ENCODE measurements at places on chromosomes 3 and 15. TPM values are rescaled to one million over a fixed set of nuclear protein-coding genes. Genes with fewer than 3 reads are reported as not detected.

The LRTM1 gene
- not detected for total RNA-seq

The WDR93 gene
- total RNA-seq = 1.7 TPM

The CRABP1 gene
- total RNA-seq = 7.7 TPM

The LMCD1 gene
- total RNA-seq = 459 TPM

The CORO2B gene
- total RNA-seq = 0.72 TPM

The DUOXA2 gene
- total RNA-seq = 3.9 TPM

The GCNT3 gene
- 25.0 TPM for total RNA-seq

The CPNE9 gene
- total RNA-seq = not detected

- DNase-seq = no peak
Measured at GRCh38 chr3:113773381-113773780, 26.5 kb downstream of the ATP6V1A start.

- peak; percentile 63 for DNase-seq
Measured at GRCh38 chr3:172313671-172314070, 134.6 kb downstream of the GHSR start.

GRCh38 chr3:170712336-170712735 lies 126.5 kb upstream of the SLC7A14 start:
- peak; percentile 24 for DNase-seq

- DNase-seq = no peak
Measured at GRCh38 chr3:2950159-2950558, 160.0 kb downstream of the IL5RA start.

DNA sequence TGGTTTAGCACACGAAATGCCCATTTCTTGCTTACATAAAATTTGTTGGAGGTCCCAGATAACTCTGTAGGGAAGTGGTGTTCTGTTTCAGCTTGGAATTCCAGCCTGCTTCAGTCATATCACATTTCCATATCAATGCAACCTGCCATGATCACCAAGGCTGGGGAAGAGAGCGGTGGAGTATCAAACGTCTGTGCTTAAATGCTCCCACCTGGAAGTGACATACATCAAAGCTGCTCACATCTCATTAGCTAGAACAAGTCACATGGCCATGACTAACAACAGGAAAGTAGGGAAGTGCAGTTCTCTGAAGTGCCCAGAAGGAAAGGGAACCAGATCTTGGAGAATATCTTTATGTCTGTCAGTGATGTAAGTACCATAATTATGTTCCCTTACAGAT lies 130.2 kb upstream of the CFAP20DC start:
- no peak for DNase-seq

- DNase-seq = peak; percentile 91
Measured at GRCh38 chr3:64224826-64225610, at the start of gene PRICKLE2. PRICKLE2 (minus strand) TSS chr3:64225466; CDS start chr3:64198927, 26,539 bp downstream.

DNA sequence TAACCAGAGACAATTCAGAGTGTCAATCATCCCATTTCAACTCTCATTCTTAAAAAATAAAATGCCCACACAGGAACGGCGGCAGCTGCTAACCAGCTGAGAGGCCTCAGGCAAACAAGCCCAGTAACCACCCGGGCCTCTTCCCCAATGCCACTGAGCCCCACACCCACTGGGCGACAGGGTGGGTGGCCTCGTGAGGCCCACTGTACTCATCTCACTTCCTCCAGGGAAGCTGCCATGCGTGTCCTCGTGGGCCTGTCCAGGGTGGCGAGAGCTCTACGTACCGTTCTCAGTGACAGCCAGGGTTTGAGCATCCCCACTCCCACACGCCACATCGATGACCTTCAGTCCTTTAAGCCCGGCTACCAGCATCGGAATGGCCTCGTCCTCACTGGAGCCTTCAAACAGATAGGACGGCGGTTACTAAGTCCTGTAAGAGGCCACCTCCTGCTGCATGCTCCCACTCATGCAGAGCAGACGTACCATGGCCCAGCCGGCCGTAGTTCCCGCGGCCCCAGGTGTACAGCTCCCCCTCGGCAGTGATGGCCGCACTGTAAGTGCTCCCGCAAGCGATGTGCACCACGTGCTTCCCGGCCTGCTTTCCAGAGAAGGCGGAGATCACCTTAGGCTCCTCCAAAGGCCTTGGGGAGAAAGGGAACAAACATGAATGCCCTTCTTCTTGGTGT lies 56.5 kb downstream of the HERC2 start:
- no peak for DNase-seq

DNA sequence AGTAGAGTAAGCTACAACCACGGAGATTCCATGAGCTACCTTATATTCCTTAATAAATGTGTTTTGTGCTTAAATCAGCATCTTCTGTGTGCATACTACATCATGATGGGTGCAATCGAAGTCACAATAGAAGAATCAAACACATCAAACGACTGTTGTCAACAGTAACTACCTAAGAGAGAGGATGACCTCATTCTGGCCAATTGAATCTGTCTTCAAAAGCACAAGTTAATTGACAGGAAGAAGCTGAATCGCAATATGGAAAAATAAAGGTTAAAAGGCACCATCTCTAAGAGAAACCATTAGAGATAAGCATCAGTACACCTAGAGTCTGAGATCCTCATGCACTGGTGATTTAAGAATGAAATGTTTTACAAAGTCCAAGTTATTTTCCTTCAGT lies 39.0 kb downstream of the CD200R1L start:
- no peak for DNase-seq

- peak; percentile 60 for DNase-seq
Measured at GRCh38 chr15:76866716-76867321, 38.3 kb downstream of the SCAPER start.

DNA sequence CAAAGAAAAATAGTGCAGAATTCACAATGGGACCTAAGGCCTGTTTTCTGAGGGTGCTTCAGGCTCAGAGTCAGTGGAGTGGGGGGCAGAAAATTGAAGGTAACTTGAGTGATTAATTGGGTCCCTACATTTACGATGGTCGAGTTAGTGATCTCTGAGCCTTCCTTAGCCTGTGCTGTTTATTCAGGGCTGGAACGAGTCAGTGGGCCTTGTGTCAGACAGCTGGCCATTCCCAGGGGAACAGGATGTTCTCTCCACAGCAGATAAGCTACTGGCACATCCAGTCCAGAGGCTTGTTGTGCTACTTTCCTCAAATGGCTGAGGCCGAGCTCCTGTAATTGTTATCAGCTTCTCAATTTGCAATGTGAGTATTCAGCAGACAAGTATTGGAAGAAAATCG lies 29.2 kb upstream of the CNTN3 start:
- peak; percentile 52 for DNase-seq

DNA sequence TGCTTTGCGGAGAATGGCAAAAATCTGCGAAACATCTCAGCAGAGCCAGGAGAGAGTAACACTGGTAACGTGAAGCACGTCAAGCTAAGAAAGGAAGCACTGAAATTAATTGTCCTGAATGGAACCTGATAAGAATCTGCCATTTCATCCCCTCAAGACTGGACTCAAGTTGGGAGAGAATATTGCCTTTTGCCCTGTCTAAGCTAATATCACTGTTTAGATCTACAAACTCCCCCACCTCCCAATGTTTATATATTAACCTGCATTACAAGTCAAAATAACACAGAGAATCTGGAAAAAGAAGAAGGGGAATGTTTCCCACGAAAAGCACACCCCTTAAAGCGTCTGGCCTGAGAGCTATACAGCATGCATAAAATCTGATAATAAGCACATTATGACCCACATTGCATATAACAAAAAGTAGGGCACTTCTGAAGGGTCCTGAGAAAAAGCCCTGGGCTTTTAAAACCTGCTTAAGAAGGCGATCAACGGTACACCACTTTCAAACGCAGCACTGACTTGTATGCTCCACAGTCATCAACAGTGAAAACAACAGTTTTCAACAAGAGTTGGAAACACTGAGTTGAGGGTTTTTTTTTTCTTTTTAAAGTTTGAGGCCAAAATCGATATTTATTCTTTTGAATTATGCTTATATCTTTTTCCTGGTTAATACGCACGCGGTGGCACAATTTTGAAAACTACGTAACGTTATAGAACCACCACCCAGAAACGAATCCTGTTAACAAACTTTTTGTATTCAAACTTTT lies 1.4 kb upstream of the KAT2B start:
- DNase-seq = no peak

- DNase-seq = no peak
Measured at GRCh38 chr3:152252755-152253154, 16.0 kb upstream of the MBNL1 start.

- peak; percentile 5 for DNase-seq
Measured at GRCh38 chr3:156978481-156978961, 152.4 kb downstream of the LEKR1 start.

DNA sequence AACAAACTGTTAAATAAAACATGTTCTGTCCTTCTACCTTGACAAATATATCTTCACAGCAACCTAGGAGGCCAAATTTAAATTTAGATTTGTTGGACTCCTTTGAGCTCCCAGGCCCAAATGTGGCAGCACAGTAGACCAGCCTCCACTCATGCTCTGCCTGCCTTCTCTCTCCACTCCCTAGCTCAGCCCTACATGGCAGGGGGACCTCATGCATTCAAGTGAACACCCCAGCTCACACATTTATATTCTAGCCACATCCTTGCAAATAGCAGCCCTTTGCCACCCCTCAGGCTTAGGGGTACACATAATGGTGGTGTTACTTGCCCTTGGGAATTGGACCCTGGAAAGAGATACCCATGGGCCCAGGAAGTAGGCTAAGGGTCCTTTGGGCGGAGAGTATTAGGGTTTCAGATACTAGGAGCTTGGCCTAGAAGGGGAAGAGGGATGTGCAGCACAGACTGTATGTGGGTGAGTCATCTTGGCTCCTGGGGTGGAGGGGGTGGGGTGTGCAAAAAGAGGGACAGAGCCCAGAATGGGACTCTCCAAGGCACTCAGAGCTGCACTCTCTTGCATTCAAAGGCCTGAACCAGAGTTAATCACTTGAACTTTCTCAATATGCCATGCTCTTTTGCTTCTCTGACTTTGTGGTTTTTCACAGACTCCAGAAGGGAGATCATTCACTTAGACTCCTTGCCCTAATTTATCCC lies 268.4 kb upstream of the ROPN1 start:
- DNase-seq = no peak

- DNase-seq = no peak
Measured at GRCh38 chr3:128347282-128347681, 119.4 kb downstream of the DNAJB8 start.

DNA sequence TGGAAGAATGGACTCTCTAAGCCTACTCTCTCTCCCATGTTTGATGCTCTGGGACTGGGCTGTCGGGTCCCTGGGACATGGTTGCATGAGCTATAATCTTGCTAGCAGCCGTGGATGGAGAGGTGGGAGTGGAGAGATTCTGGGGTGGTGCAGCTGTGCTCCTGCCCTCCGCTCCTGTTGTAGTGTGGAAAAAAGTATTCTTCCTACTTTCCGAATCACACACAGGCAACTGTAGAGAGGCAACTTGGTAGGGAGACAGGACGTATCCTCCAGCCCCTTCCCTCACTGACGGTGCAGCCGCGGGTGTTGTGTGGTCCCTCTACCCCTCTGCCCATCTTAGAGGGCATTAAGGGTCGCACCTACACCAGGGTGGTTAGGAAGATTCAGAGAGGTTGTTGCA lies 281.4 kb upstream of the TLE3 start:
- DNase-seq = no peak

GRCh38 chr15:101710806-101711205 lies 13.5 kb downstream of the TARS3 start:
- no peak for DNase-seq

Measured in umbilical cord (tissue), 2 donors.